ENCODE measurements at places on chromosomes 3 and 15.

DNA sequence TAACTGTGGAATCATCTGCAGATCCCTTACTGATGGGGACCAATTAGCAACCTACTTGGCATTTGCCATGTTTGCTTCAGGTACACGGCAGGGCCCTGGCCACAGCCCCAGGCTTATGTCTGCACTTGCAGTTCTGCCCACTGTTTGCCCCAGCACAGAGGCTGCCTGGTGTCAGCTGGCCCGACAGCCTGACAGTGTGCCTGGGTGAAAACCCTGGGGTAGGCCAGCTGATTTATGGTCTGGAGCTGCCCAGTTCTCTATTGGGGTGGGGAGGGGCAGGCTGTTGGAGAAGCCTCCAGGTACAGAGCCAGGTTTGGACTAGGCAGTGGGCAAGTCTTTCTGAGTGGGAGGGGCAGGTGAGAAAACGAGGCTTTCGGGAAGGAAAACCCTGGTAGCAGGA, 11.2 kb upstream of the TGM5 start:
- DNase-seq, result no peak

- DNase-seq, result no peak
These were observed 186.9 kb downstream of the PCCB start for GRCh38 chr3:136437043-136437442.

DNA sequence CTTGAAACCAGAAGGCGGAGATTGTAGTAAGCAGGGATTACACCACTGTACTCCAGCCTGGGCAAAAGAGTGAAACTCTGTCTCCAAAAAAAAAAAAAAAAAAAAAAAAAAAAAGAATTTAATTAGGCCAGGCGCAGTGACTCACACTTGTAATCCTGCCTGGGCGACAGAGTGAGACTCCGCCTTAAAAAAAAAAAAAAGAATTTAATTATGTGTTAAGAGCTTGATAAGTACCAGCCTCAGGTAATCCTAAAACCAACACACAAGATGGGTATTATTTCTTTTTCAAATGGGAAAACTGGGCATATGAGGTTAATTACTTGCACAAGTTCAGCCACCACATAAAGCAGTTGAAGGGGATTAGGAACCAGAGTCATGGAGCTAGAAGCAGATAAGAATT, 49.0 kb downstream of the PBRM1 start:
- no peak for DNase-seq

- no peak for DNase-seq
These were observed 38.2 kb downstream of the ALS2CL start for GRCh38 chr3:46655271-46655670.

DNA sequence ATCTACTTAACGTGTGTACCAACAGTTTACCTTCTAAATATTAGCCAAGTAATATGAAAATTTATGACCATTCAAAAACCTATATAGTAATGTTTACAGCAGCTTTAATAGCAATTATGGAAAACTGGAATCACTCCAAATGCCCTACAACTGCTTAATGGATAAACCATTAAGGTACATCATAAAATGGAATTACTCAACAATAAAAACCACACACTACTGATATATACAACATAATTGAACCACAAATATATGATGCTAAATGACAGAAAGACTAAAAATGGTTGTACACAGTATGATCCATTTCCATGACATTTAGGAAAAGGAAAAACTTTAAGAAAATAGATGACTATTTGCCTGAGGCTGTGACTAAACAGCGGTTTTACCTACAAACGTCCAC, 467.1 kb upstream of the EPHA6 start:
- no peak for DNase-seq

- DNase-seq, result no peak
These were observed 54.8 kb upstream of the TNFSF10 start for GRCh38 chr3:172577987-172578570.

DNA sequence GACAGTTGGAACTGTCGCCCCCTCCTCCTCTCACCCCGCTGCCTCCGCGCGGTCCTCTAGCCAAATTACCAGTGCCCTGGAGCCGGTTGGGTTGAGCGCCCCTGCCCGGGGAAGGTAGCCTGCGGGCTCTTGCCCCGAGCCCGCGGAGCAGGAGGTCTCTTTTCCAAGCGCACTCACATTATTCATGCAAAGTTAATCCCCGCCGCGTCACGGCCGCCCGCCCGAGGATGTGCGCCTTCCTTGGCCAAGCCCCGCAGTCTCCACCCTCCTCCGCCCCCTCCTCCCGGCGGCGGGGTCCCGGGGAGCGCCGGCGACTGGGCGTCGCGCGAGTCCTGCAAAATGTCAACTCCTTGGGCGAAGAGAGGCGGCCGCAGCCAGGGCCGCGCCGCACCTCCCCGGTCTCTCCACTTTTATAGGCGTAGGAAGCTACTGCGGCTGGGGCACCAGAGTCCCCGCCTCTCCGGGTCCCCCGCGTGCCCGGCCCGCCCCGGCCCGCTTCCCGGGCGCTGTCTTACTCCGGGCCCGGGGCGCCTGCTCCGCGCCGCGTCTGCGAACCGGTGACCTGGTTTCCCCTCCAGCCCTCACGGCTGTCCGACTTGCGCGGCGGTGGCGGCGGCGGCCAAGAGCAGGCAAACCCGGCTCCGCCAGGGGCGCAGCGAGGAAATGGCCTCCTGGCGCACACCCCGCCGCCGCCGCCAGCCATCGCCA, at the start of gene THRB:
THRB (minus strand) TSS at position 233 of the 708 bp plus-strand sequence.
- DNase-seq, result peak; percentile 67

- no peak for DNase-seq
These were observed 155.8 kb downstream of the LRTM1 start for GRCh38 chr3:54772051-54772450.

GRCh38 chr3:161175506-161175905, 45.6 kb upstream of the NMD3 start:
- no peak for DNase-seq

GRCh38 chr3:128847666-128848370, 31.6 kb upstream of the ACAD9 start:
- DNase-seq, result no peak

- no peak for DNase-seq
These were observed 1018.0 kb downstream of the NTRK3 start for GRCh38 chr15:87238451-87239068.
